Activated naive CD4-positive, alpha-beta T cell treated with anti-CD3 and anti-CD28 coated beads for 36 hours (primary cell): ENCODE measurements at places on chromosomes 13 and 19.
A peak's percentile ranks its signal among the peaks of the same experiment; 100 is the strongest.

DNA sequence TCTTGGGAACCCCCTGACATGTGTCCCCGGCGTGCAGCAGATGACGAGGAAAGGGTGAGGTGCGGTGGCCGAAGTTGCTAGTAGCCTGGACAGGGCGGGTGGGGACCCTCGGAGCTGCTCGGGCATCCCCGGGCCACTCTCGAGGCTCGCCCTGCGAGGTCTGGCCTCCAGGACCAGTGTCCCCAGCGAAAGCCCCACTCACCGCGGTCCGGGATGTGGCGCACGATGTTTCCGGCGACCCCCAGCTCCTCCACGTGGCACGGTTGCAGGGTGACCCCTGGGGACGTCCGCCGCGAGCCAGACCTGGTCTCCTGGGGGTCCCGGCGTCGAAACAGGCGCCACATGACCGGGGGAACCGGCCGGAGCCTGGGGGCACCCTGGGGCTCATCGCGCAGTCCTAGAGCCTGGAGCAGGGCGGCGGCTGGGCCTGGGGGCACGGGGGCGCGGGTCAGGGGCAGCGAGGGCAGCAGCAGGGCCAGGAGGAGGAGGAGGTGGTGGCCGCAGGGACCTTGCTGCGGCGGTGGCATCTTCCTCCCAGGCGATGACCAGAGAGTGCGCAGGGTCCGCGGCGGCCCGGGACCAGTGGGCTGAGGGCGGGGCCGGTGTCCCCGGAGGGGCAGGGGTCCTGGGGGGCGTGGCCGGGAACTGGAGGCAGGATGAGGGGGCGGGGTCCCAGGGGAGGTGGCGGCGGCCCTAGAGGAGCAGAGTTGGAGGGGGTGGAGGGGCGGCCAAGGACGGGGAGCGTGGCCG, 26.0 kb downstream of the CERS1 start:
- no peak overlapping the region for H3K4me3 ChIP-seq
- no peak overlapping the region for H3K27ac ChIP-seq

- no peak for DNase-seq
- no peaks in the 10 kb centered on the region for H3K36me3 ChIP-seq
- H3K4me1 ChIP-seq: no peaks in the 10 kb centered on the region
- H3K27me3 ChIP-seq: no peaks in the 10 kb centered on the region
Observed at GRCh38 chr13:89221557-89222158, 1550.5 kb downstream of the SLITRK5 start.

DNA sequence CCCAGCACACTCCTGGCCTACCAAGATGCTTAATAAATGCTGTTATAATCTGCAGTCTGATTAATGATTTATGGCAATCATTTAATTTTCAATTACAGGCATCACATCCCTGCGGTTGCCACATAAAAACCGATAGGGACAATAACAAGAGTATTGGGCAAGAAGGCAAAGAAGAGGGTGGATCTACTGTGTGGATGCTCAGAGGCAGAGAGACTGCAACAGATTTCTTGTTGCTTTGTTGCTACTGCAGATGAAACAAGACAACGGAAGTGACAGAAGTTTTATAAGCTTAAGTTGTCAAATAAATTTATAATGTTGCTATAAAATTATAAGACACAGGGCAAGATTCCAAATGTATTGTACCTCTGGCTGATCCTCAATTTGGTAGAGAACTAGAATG, 154.8 kb downstream of the ABCC4 start:
- H3K4me1 ChIP-seq: peaks cover 12% of the 10 kb centered on the region
- H3K27me3 ChIP-seq: no peaks in the 10 kb centered on the region
- peaks cover 31% of the 10 kb centered on the region for H3K36me3 ChIP-seq
- no peak overlapping the region for H3K27ac ChIP-seq

GRCh38 chr13:97192166-97192565, 30.0 kb upstream of the MBNL2 start:
- H3K4me3 ChIP-seq: no peak overlapping the region
- no peak for DNase-seq
- peaks cover 7% of the 10 kb centered on the region for H3K4me1 ChIP-seq
- no peaks in the 10 kb centered on the region for H3K27me3 ChIP-seq
- no peak overlapping the region for H3K27ac ChIP-seq

GRCh38 chr19:42253245-42254088, 1.5 kb downstream of the ERF start:
- peaks cover 11% of the 10 kb centered on the region for H3K36me3 ChIP-seq
- no peaks in the 10 kb centered on the region for H3K27me3 ChIP-seq
- peak overlapping the region; percentile 93 for H3K27ac ChIP-seq
- peaks cover 32% of the 10 kb centered on the region for H3K4me1 ChIP-seq
- peak; percentile 72 for DNase-seq

GRCh38 chr13:36297366-36298338, at the start of gene CCDC169:
Gene CCDC169 (minus strand): TSS chr13:36297814. CDS start chr13:36297719, 95 bp downstream.
- H3K27ac ChIP-seq: no peak within 1 kb of the TSS
- H3K27me3 ChIP-seq: peaks cover 31% of the 10 kb centered on the region
- peaks cover 15% of the 10 kb centered on the region for H3K4me1 ChIP-seq
- DNase-seq: peak; percentile 78
- no peaks in the 10 kb centered on the region for H3K36me3 ChIP-seq

DNA sequence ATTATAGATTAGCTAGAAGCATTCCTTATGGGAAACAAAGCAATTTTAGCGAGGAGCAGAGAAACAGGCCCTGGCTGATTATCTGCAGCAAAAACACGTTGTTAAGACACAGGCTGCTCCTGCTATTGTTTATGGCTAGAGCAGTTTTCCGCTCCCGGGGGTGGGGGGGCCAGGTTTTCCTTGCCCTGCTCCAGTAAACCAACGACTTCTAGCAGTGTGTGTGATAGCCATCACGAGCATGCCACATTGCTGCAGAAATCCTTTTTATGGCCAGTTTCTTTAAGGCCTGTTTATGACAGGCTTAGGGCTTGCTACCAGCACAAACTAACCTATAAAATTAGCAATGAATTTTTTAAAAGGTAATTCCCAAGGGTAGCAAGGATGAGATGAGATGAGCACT, 18.4 kb upstream of the IL17D start:
- H3K4me3 ChIP-seq: no peak overlapping the region
- H3K27me3 ChIP-seq: no peaks in the 10 kb centered on the region
- no peak overlapping the region for H3K27ac ChIP-seq

DNA sequence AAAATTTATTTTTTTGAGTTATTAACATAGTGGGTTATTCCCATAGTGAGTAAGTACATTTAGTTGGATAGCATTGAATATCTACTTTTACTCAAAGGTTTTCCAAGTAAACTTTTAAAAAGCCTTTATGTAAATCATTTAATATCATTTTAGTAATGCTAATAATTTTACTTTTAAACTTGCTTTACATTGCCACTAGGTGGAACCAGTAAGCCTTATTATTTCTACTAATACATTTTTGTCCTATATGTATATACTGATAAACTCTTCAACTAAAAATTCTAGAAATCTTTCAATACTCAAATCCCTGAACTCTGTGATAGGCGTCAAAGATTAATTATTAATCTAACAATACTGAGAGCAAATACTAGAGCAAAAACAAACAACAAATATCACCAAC, 1709.2 kb upstream of the PCDH20 start:
- DNase-seq: no peak
- H3K4me1 ChIP-seq: no peaks in the 10 kb centered on the region
- H3K27ac ChIP-seq: no peak overlapping the region
- H3K36me3 ChIP-seq: no peaks in the 10 kb centered on the region
- H3K4me3 ChIP-seq: no peak overlapping the region

GRCh38 chr19:30225676-30226463, 146.3 kb upstream of the ZNF536 start:
- H3K4me1 ChIP-seq: peaks cover 37% of the 10 kb centered on the region
- H3K4me3 ChIP-seq: peak overlapping the region; percentile 46
- no peak overlapping the region for H3K27ac ChIP-seq
- DNase-seq: no peak

DNA sequence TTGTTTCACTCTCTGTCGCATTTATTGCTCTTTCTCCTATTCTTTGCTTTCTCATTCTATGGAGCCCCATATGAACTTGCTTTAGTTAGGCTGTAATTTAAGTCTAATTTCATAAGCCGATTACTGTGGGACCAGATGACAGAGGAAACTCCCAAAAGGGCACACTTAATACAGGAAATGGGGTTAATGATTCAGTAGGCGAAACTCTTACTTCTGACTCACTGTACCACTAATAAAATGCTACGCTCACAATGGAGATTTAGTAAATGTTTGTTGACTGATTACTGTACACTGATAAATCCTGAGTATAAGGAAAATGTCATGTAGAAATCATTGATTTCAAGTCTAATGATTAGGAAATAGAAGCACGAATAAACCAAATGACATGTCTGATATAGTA, 276.4 kb downstream of the KLF5 start:
- peaks cover 12% of the 10 kb centered on the region for H3K4me1 ChIP-seq
- DNase-seq: no peak
- H3K27me3 ChIP-seq: no peaks in the 10 kb centered on the region

DNA sequence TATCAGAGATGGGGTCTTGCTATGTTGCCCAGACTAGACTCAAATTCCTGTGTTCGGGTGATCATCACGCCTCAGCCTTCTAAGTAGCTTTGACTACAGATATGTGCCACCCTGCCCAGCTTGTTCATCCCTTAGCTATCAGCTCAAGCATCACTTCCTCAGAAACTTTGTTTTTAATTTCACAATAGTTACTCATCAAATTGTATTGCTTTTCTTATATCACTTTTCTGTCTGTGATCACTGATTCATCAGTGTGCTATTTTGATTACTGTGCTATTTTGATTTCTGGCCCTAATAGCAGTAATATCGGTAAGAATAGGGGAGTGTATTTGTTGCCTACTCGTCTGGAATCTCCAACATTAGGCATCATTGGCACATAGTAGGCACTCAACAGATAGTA, 878.6 kb upstream of the PCDH20 start:
- H3K4me1 ChIP-seq: no peaks in the 10 kb centered on the region
- no peaks in the 10 kb centered on the region for H3K36me3 ChIP-seq
- H3K4me3 ChIP-seq: no peak overlapping the region
- H3K27me3 ChIP-seq: no peaks in the 10 kb centered on the region
- H3K27ac ChIP-seq: no peak overlapping the region

DNA sequence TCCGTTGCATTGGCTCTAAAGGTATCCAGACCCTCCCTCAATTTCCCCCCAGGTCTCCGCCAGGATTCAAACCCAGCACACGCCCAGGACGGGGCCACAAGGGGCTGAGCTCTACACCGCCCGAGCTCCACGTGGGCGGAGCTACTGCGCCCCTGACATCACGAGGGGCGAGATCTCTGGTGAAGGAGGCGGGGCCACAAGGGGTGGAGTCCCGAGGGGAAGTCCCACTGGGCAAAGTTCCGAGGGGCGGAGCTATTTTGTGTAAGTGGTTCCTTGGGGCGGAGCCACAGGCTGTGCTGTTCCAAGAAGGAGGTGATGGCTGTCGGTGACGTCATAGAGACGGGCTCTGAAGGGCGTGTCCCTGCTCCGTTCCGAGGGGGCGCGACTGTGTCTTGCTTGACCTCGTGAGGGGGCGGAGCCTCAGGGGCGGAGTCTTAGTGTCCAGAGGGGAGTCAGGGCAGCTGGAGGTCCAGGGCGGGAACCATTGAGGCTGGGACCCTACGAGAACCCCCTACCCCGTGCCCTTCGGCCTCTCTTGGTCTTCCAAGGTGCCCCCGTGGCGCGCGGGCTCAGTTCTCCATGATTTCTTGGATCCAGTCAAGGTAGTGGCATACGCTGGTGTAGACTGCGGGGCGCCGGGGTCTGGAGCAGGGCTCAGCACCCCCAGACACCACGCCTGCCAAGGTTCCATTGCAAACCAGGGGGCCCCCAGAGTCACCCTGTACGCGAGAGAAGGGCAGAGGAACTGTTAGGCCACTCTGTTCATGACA, 1.3 kb upstream of the KLK8 start:
- H3K27ac ChIP-seq: no peak overlapping the region
- no peaks in the 10 kb centered on the region for H3K4me1 ChIP-seq
- peaks cover 43% of the 10 kb centered on the region for H3K27me3 ChIP-seq

DNA sequence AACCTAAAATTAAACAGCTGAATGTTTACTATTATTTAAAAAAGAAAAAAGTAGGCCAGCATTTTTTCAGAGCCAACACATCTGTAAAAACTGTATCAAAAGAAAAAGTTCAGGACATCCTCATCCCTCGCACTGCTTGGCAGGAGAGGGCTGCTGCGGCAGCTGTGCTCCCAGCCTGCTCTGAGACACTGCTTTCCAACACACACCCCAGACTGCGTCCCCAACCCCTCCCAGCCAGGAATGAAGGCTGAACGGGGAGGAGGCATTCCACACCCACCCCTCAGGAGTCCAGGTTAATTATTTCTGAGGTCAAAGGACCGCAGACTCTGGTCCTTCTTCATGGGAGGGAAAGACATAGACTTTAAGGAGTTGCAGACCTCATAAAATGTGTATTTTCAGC, 43.1 kb downstream of the COL4A1 start:
- DNase-seq: no peak
- H3K4me1 ChIP-seq: no peaks in the 10 kb centered on the region
- no peak overlapping the region for H3K4me3 ChIP-seq
- H3K27me3 ChIP-seq: peaks cover 32% of the 10 kb centered on the region
- no peak overlapping the region for H3K27ac ChIP-seq

DNA sequence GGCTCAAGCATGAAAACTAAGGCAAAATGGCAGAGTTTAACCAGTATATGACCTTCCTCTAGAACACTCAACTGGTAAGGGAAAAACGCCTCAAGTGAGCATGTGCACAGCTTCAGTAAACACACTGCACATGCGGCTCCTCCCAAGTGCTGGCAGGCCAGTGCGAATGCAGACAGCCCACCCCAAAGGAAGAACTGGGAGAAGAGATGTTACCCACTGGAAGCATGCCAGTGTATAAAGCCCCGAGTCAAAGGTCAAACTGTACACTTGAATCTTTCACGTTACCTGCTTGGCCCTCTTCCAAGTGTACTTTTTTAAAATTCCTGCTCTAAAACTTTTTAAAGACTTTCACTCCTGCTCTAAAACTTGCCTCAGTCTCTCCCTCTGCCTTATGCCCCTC, 19.2 kb upstream of the RCBTB1 start:
- H3K27me3 ChIP-seq: no peaks in the 10 kb centered on the region
- no peak for DNase-seq
- no peak overlapping the region for H3K4me3 ChIP-seq
- H3K36me3 ChIP-seq: no peaks in the 10 kb centered on the region

DNA sequence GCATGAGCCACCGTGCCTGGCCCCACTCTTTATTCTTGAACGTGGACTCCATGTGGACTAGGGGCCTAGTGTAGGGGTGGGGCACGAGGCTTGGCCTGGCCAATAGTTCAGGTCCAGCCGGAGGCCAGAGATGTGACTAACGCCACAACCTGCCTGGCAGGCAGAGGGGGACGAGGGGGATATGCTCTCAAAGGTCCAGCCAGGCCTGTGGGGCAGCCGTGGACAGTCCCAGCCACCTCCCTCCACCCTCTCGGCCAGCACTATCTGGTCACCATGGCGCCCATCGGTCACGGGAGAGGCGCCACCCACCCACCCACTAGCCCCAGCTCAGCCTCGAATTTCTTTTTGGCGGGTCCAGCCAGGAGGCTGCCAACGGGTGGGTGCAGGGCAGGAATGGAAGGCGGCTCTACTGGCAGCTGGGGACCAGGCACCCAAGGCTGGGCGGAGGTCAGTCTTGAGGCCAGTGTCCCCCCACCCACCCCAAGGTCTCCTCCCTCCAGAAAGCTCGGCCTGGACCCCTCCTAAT, 2.2 kb upstream of the CERS1 start:
- peaks cover 25% of the 10 kb centered on the region for H3K27me3 ChIP-seq
- H3K27ac ChIP-seq: no peak overlapping the region
- H3K4me1 ChIP-seq: peaks cover 5% of the 10 kb centered on the region
- H3K4me3 ChIP-seq: no peak overlapping the region

GRCh38 chr19:37867831-37868230, 38.6 kb downstream of the WDR87 start:
- H3K27ac ChIP-seq: no peak overlapping the region
- no peaks in the 10 kb centered on the region for H3K4me1 ChIP-seq
- DNase-seq: no peak
- H3K4me3 ChIP-seq: no peak overlapping the region
